ENCODE measurements at places on chromosomes 11 and 22. TPM values are rescaled to one million over a fixed set of nuclear protein-coding genes. Genes with fewer than 3 reads are reported as not detected.

C11orf42 gene
- total RNA-seq, result not detected

ARSA gene
- total RNA-seq, result 15.4 TPM

ZNF280B gene
- 2.5 TPM for total RNA-seq

GRCh38 chr22:41683052-41683451, 5.6 kb downstream of the SNU13 start:
- no peak for DNase-seq
- peak overlapping the region; percentile 99 for H3K4me3 ChIP-seq
- H3K36me3 ChIP-seq, result peaks cover 40% of the 10 kb centered on the region
- peak overlapping the region; percentile 97 for H3K27ac ChIP-seq
- no peaks in the 10 kb centered on the region for H3K27me3 ChIP-seq

DNA sequence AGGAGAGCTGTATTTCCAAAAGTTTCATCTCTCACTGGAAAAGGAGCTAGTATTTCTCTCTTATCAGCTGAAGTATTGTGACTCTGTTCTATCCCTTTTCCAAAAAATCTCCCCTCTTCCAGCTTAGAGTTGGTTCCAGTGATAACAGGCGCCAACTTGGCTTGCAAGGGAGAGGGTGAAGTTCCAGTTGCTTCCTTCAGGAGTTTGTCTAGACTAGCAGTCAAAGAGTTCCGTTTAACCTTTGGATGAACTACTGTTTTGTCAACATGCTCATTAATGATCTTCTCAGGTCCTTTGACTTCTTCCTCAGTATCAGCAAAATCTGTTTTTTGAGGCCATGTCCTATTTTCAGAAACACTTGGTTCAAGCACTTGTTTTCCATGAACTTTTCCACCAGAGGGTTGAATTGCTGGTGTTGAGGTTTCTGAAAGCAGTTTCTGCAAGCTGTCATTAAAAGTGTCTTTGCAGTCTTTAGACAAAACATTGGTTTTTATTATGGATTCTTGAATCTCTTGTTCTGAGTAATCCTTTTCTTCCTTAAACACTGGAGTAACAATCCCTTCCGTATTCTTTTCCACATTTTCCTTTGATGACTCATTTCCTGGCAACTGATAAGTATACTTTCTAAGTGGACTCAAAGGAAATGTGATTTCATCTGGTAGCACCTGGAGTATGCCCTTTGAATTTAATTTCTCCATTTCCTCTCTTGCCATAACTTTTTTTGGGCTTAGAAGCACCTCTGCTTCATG, 39.7 kb upstream of the CCDC89 start:
- no peaks in the 10 kb centered on the region for H3K4me1 ChIP-seq
- H3K27me3 ChIP-seq, result peaks cover 2% of the 10 kb centered on the region
- peaks cover 2% of the 10 kb centered on the region for H3K36me3 ChIP-seq
- H3K27ac ChIP-seq, result no peak overlapping the region

DNA sequence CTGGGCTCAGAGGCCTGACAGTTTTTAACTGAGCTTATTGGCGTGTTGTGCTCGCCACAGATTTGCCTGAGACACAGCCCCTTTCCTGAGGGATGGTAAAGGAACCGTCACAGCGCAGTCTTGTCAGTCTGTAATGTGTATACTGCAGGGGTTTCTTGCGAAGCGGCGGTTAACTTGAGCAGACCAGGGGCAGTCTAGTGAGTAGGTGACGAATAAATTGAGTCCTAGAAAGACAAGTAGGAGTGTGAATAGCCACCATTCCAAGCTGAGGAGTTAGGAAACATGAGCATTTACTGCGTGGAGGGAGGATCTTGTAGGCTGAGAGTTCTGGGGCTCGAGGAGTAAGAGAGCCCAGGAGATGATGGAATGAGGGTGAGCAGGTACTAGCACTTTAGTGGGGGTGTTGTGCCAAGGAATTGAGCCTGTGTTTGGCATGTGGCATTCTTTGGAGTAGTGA, 1.4 kb downstream of the MED15 start:
- peak overlapping the region; percentile 96 for H3K27ac ChIP-seq
- peak; percentile 33 for DNase-seq
- H3K27me3 ChIP-seq, result no peaks in the 10 kb centered on the region

OR8A1 gene
- total RNA-seq, result not detected

GRCh38 chr22:38236786-38237185, 35.0 kb downstream of the MAFF start:
- peaks cover 3% of the 10 kb centered on the region for H3K36me3 ChIP-seq
- H3K4me3 ChIP-seq, result no peak overlapping the region
- H3K27ac ChIP-seq, result no peak overlapping the region
- H3K4me1 ChIP-seq, result no peaks in the 10 kb centered on the region

DNA sequence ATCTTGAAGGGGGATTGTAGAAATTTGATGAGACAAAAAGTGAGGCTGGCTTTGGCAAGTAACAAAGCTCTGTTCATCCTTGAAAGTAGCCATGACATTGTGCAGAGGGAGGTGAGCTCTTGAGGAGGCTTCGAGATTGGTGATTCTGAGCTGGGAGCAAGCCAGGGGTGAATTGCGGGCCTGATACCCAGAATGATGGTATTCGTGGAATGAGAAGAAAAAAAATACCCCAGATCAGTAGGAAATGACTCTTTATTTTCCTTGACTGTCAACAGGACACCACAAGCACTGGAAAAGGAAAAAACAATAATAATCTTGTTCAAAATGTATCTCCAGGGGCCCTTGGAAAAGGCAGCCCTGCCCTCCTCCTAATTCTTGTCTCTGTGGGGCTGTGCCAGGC, 62.7 kb downstream of the TSPAN18 start:
- H3K36me3 ChIP-seq, result no peaks in the 10 kb centered on the region
- H3K27ac ChIP-seq, result no peak overlapping the region
- no peak for DNase-seq
- no peak overlapping the region for H3K4me3 ChIP-seq
- H3K27me3 ChIP-seq, result no peaks in the 10 kb centered on the region

DNA sequence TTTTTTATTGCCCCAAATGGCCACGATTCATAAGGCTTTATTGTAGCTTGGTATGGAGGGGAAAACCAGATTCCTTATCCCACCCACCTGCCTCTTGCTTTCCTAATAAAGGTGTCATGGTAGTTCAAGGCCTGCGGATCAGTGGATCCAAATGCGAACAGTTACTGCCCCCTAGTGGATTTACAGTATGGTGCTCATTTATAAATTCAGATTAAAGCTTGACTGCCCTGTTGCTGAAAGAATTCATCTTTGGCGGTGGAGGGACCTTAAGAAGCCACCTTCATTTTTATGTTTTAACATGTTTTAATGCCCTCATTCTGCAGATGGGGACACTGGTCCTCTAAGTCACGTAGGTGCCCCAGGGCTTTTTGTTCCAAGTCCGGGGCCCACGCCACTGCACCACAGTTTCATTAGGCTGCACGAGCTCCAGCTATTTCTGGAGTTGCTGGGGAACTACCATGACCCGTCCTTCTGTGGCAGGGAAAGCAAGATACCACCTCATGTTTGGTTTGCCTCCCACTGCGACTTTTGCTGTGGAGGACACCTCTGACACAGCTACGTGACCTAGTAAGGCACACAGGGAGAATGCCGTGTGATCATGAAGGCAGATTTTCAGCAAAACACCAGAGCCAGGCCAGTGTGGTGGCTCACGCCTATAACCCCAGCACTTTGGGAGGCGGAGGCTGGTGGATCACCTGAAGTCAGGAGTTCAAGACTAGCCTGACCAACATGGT, 15.6 kb upstream of the INCENP start:
- no peak overlapping the region for H3K27ac ChIP-seq
- peak; percentile 51 for DNase-seq
- peaks cover 2% of the 10 kb centered on the region for H3K27me3 ChIP-seq
- H3K4me3 ChIP-seq, result no peak overlapping the region
- peaks cover 16% of the 10 kb centered on the region for H3K4me1 ChIP-seq

DNA sequence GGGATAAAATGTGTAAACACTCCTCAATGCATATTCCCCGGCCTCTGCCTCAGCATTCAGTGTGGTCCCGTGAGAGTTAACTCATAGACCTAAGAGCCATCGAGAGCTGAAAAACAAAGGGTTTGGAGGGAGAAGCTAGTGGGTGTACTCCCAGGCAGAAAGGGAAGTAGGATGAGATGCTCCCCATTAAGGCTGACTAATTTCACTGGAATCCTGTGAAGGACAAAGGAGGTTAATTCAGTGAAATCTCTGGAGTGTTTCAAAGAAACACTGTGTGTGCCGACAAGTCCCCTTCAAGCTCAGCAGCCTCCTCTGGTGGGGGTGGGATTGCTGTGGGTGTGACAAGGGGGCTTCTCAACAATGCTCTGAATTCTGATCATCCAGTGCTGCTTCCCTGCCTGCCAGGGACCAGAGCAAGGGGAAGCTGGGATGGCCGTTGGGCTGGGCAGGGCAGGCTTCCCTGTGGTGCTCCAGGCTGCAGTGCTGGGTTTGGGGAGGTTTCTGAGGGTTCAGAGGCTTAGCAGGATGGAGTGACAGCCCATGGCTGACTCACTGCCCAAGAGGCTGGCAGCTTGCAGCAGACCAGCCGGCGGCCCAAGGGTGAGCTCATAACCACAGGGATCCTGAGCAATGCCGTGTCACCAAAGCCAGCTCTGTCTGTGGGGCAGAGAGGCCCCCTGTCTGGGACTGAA, 61.4 kb upstream of the BMAL1 start:
- peaks cover 3% of the 10 kb centered on the region for H3K4me1 ChIP-seq
- peak; percentile 68 for DNase-seq
- no peak overlapping the region for H3K4me3 ChIP-seq
- peaks cover 2% of the 10 kb centered on the region for H3K27me3 ChIP-seq

PHF21B gene
- total RNA-seq, result not detected

OR56A1 gene
- total RNA-seq, result not detected

DNA sequence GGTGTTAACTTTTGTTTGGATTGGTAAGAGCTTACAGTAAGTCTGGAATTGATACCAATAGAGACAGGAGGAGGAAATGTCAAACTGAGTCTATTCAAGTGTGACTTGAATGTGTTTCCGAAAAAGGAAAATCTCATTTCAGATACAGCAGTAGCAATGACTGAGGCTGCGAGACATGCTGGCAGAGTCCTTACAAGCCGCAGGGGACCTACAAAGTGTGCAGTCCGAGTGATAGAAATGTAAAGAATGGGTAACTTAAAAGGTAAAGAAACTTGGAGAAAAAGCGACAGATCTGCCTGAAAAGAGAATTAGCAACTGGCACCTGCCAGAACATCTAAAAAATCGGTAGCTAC, 444 bp downstream of the CWF19L2 start:
- peak; percentile 33 for DNase-seq
- H3K27me3 ChIP-seq, result no peaks in the 10 kb centered on the region
- H3K36me3 ChIP-seq, result peaks cover 4% of the 10 kb centered on the region
- peak overlapping the region; percentile 95 for H3K27ac ChIP-seq

- peak overlapping the region; percentile 90 for H3K4me3 ChIP-seq
- H3K27ac ChIP-seq, result peak overlapping the region; percentile 85
- H3K36me3 ChIP-seq, result peaks cover 16% of the 10 kb centered on the region
- peak; percentile 81 for DNase-seq
These were observed 1.5 kb downstream of the IGSF9B start for GRCh38 chr11:133955081-133955891.

FAM227A gene
- 0.63 TPM for total RNA-seq

PPFIBP2 gene
- total RNA-seq, result 7.9 TPM

TSPAN32 gene
- total RNA-seq, result 6.0 TPM

- H3K27me3 ChIP-seq, result no peaks in the 10 kb centered on the region
- no peak for DNase-seq
- no peak overlapping the region for H3K27ac ChIP-seq
These were observed 34.2 kb upstream of the CTTN start for GRCh38 chr11:70364178-70364577.

DNA sequence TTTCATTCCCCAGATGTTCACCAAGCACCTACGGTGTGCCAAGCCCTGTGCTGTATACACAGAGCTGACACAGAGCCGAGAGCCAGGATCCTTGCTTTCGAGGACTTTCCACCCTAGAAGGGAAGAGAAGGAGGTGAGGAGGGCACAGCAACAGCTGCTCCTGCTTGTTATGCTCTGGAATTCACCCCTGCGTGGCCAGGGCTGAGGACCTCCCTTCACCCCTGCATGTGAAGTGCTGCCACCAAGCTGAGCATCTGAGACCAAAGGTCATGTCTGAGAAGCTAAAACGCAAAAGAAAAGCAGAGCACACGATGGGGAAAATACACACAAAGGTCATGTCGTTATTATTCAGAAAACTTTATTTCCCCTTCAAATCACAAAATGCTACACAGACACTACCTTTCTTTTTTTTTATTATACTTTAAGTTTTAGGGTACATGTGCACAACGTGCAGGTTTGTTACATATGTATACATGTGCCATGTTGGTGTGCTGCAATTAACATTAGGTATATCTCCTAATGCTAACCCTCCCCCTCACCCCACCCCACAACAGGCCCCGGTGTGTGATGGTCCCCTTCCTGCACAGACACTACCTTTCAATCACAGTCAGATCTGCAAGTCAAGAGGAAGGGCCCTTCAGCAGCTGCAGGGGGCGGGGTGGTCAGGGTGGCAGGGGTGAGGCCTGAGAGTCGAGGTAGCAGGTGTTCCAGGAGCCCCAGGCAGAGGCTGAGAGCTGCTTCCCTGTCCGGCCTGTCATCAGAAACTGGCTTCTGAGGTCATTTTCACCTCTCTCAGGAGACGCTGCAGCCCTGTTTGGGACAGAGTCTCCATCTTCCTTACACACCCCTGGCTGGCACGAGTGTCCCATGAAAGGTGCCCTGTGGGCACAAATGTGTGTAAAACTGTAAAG, 40.1 kb upstream of the PRR5 start:
- peaks cover 26% of the 10 kb centered on the region for H3K4me1 ChIP-seq
- H3K27ac ChIP-seq, result no peak overlapping the region
- H3K4me3 ChIP-seq, result no peak overlapping the region
- DNase-seq, result no peak
- no peaks in the 10 kb centered on the region for H3K27me3 ChIP-seq
